Fibroblast of lung (primary cell): ENCODE measurements at places on chromosomes 7 and 10. TPM values are rescaled to one million over a fixed set of nuclear protein-coding genes. Genes with fewer than 3 reads are reported as not detected.

GRCh38 chr7:78587443-78588044, 789.0 kb downstream of the PHTF2 start:
- no peaks in the 10 kb centered on the region for H3K36me3 ChIP-seq
- no peak overlapping the region for H3K27ac ChIP-seq

- no peak overlapping the region for H3K4me3 ChIP-seq
- DNase-seq: peak; percentile 16
- H3K36me3 ChIP-seq: no peaks in the 10 kb centered on the region
- H3K27ac ChIP-seq: no peak overlapping the region
- H3K27me3 ChIP-seq: no peaks in the 10 kb centered on the region
These were observed 268.9 kb downstream of the ADK start for GRCh38 chr10:74419958-74420375.

The GRID1 gene
- 0.33 and 0.51 TPM in 2 replicates for total RNA-seq

GRCh38 chr7:34656041-34656440, 2.0 kb upstream of the NPSR1 start:
- H3K4me3 ChIP-seq: no peak overlapping the region
- no peak for DNase-seq
- no peak overlapping the region for H3K27ac ChIP-seq
- no peaks in the 10 kb centered on the region for H3K27me3 ChIP-seq

GRCh38 chr10:23114228-23114850, 19.0 kb downstream of the MSRB2 start:
- no peaks in the 10 kb centered on the region for H3K27me3 ChIP-seq
- no peak overlapping the region for H3K27ac ChIP-seq
- no peaks in the 10 kb centered on the region for H3K4me1 ChIP-seq
- peaks cover 2% of the 10 kb centered on the region for H3K36me3 ChIP-seq
- no peak for DNase-seq

- H3K4me3 ChIP-seq: peak overlapping the region; percentile 91
- no peaks in the 10 kb centered on the region for H3K36me3 ChIP-seq
- no peaks in the 10 kb centered on the region for H3K27me3 ChIP-seq
These were observed 505 bp upstream of the FAM204A start for GRCh38 chr10:118342638-118343020.

DNA sequence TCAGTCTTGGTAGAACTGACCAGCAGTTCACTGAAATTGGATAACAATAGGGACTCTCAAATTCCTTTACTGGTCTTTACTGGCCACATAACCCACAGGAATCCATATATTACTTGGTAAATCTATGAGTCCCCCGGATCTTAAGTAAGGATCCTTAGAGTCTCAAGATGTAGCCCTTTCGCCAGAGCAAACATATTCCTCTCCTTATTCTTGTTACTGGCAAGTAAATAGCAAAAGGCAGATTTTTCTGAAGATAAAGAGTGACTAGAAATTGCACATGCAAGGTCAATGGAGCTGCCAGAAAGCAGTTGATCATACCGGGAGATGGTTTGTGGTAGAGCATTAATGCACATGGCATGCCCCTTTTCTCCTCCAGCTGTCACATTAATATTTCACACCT, 283.0 kb downstream of the HDAC9 start:
- no peaks in the 10 kb centered on the region for H3K36me3 ChIP-seq
- H3K4me3 ChIP-seq: no peak overlapping the region
- no peaks in the 10 kb centered on the region for H3K27me3 ChIP-seq
- no peak overlapping the region for H3K27ac ChIP-seq
- peak; percentile 99 for DNase-seq
- no peaks in the 10 kb centered on the region for H3K4me1 ChIP-seq

DNA sequence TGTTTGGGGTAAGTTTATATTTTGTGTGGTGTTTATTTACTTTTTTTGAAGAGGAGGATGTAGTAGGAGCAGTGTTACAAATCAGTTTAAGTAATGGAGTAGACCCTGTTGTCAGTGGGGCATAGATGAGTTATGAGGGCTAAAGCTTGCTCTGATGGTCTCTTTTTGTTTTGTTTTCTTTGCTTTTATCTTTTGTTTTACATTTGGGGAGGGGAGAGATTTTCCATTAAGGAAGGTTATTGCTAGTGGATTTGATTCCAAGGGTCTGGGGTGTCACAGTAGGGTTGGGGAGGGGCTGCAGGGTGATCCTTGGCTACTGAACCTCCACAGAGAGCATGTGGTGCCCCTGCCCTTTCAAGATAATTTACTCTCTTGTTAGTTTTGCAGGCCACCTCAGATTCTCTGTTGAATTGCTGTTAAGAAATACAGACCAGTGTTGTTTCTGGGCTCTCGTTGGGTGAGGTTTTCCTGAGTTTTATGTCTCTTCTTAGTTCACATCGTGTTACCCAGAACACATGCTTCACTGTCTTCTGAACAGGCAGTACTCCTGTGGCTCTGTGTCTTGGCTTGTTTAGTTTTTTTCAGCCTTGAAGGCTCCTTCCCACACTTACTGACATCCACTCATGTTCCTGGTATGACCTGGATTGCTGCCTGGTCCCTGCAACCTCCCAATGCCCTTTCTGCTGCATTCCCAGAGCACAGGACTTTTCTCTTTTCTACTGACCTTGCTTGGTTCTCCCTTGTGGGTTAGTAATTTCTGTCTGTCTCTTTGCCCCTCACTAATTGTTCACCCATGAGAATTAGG, 4.2 kb downstream of the KIFBP start:
- H3K27me3 ChIP-seq: no peaks in the 10 kb centered on the region
- no peak overlapping the region for H3K4me3 ChIP-seq
- H3K27ac ChIP-seq: peak overlapping the region; percentile 70
- peak; percentile 95 for DNase-seq

DNA sequence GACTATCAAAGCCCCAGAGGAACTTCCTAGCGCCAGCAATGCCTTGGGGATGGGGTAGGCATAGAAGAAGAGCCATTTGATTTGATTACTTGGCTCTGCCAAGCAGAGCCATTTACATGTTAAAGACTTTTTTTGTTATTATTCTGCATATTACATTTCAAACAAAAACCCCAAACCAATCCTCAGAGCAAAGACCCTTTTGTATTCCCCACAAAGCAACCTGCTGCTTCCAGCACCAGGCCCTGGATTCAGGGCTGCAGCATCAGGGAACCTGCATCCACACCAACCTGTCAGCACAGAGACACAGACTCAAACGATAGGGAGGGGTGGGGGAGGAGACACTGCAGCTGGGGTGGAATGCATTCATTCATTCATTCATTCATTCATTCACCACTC, 73.2 kb downstream of the GRID1 start:
- DNase-seq: no peak
- no peak overlapping the region for H3K27ac ChIP-seq
- no peak overlapping the region for H3K4me3 ChIP-seq
- H3K36me3 ChIP-seq: no peaks in the 10 kb centered on the region
- no peaks in the 10 kb centered on the region for H3K27me3 ChIP-seq
- no peaks in the 10 kb centered on the region for H3K4me1 ChIP-seq

- H3K36me3 ChIP-seq: no peaks in the 10 kb centered on the region
- H3K27ac ChIP-seq: peak overlapping the region; percentile 96
- no peaks in the 10 kb centered on the region for H3K27me3 ChIP-seq
- peak; percentile 72 for DNase-seq
- no peaks in the 10 kb centered on the region for H3K4me1 ChIP-seq
- peak overlapping the region; percentile 67 for H3K4me3 ChIP-seq
These were observed 576 bp upstream of the CSGALNACT2 start for GRCh38 chr10:43137717-43138020.

DNA sequence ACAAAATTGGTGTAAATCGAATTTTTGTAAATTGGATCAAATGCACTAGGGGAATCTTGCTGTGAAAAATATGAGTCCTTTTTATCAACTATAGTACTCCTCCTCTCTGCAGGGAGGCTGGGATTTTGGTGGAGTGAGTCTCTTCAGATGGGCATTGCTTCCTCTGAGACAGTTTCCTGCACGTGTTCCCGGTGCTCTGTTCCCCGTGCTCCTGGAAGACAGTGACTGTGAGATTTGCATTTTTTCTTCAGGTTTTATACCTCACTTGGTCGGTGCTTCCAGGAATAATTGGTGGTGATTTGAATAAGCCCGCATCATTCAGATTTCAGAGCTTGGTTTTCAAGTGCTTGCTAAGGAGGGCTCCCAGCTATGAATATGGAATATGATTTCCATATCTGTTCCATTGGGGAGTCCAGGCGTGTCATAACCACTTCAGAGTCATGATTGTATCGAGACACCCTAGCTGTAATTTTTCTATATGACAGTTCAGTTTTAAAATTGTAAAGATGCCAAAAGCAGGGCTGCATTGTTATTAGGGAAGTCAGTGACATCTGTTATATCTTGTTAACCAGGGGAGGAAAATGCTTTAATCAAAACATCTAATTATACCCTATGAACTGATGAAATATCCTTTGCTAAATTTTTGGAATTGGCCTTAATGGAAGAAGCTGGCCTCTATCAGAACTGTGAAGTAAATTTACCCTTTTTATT, 12.3 kb downstream of the AUTS2 start:
- H3K27me3 ChIP-seq: no peaks in the 10 kb centered on the region
- no peaks in the 10 kb centered on the region for H3K36me3 ChIP-seq
- H3K4me3 ChIP-seq: no peak overlapping the region
- no peak for DNase-seq

- H3K27me3 ChIP-seq: no peaks in the 10 kb centered on the region
- no peak overlapping the region for H3K27ac ChIP-seq
- H3K4me3 ChIP-seq: no peak overlapping the region
- no peaks in the 10 kb centered on the region for H3K36me3 ChIP-seq
- H3K4me1 ChIP-seq: no peaks in the 10 kb centered on the region
These were observed 339.1 kb upstream of the NPVF start for GRCh38 chr7:25567430-25567829.

DNA sequence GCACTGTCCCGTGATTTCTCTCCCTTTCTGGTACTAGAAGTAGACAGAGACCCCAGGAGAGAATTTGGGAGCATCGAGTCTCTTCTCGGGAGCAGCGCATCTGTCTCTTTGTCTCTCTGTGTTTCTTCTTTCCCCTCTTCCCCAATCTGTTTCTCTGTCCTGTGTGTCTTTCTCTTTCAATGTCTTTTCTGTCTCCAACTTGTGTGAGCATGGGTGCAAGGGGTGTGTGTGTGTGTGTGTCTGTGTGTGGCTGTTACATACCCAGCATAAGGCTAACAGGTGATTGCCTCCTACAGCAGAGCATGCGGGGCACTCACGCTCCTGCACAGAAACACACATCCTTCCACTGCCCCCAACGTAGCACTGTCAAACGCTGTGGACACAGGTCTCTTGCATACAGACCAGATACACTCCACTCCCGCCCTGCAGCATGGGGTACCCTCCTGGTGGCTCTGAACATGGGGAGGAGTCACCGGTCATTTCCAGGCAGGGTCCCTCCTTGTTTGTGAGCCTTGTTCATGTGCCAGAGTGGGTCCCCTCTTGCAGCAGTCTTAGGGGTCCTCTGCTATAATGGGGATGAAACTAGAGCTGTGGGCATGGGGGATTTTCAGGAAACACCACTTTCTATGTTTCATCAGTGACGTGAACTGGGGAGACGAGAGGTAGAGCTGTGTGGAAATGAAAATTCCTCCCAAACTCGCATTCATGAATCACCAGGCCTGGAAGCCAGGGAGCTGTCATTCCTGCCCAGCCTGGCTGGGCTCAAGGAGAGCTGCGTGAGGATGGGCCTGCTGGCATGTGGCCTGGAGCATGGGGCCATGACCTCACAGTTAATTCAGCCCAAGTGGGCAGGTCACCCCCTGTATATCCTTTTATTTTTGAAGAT, 980 bp downstream of the ADAMTS14 start:
- peaks cover 5% of the 10 kb centered on the region for H3K36me3 ChIP-seq
- H3K4me1 ChIP-seq: peaks cover 13% of the 10 kb centered on the region
- H3K27ac ChIP-seq: peak overlapping the region; percentile 78
- DNase-seq: peak; percentile 79
- peak overlapping the region; percentile 53 for H3K4me3 ChIP-seq
- no peaks in the 10 kb centered on the region for H3K27me3 ChIP-seq

DNA sequence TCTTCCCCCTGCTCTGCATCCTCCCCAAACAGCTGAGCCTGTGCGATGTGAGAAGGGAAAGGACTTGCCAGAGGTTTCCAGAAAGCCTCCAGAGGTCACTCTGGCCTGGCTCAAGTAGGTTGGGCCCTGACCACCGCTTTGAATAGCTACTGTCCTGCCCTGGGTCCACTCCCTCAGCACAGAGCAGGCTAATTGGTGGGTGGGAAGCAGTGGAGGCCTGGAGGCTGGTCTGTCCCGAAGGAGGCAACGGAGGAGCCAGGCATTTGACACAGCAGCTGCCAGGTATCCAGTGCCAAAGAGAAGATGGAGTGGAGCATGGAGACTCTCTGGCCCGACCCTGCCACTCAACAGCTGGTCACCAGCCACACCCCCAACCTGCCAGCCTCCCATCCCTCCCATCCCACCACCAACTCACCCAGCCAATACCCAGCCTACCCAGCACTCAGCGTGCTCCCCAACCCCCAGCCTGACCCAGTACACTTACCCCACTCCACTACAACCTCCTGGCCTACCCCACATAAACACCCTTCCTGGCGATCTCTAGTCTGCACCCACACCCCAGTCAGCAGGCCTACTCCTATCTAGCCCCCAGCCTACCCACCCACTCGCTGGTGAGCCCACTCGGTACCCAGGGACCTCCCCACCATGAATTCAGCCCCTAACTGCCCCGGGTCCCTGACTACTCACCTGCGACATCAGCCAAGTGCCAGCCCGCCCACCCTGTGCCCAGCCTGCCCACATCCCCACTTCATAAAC, 64.6 kb upstream of the COL13A1 start:
- no peak overlapping the region for H3K4me3 ChIP-seq
- peak; percentile 45 for DNase-seq
- no peaks in the 10 kb centered on the region for H3K36me3 ChIP-seq
- peaks cover 7% of the 10 kb centered on the region for H3K4me1 ChIP-seq
- H3K27ac ChIP-seq: no peak overlapping the region

DNA sequence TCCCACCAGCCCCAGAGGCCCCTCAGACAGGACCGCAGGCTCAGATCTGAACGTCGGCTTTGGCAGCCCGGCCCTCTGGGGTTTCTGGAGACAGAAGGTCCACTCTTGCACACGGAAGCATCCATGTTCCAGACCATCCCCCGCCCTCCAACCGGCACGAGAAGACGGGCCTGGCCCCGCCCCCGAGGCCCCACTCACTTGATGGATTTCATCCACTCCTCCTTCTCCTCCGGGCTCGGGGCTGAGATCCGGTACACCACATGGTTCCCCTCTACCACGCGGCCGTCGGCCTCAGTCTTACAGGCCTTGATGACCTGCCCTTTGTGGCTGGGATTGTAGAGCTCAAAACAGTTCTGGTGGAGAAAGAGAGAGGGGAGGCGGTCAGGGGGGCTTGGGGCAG, 107.3 kb downstream of the CYTH3 start:
- no peak overlapping the region for H3K27ac ChIP-seq
- no peak overlapping the region for H3K4me3 ChIP-seq

DNA sequence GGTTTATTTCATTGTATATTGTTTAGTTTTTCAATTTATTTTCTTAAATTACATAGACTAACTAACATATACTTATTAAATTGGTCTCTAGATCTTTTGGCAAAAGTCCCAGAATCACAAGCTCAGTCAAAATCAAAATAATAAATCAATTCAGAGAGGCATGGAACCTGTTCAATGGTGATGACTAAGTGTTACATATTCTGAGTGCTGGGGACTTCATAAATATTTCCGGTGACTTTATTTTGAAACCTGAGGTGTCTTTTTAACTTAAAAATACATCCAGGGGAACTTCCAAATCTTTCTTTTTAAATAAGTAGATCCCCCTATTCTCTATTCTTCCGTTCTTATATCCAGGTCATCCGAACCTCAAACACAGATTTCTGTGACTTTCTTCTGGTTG, 89.6 kb upstream of the ZNF804B start:
- H3K36me3 ChIP-seq: no peaks in the 10 kb centered on the region
- H3K4me3 ChIP-seq: no peak overlapping the region
- DNase-seq: no peak
- no peak overlapping the region for H3K27ac ChIP-seq

- peak; percentile 54 for DNase-seq
- no peaks in the 10 kb centered on the region for H3K4me1 ChIP-seq
- H3K36me3 ChIP-seq: no peaks in the 10 kb centered on the region
- no peaks in the 10 kb centered on the region for H3K27me3 ChIP-seq
- H3K4me3 ChIP-seq: no peak overlapping the region
These were observed 107.0 kb downstream of the PLXNA4 start for GRCh38 chr7:132469264-132469663.
